AML-193 (cell line): ENCODE measurements at places on chromosomes 16 and 17.

- no peak for DNase-seq
Measured at GRCh38 chr16:2275476-2276367, 7.8 kb upstream of the RNPS1 start.

- no peak for DNase-seq
Measured at GRCh38 chr16:12629271-12629670, 174.4 kb downstream of the CPPED1 start.

GRCh38 chr17:17411692-17412091 lies 65.1 kb upstream of the MED9 start:
- DNase-seq, result no peak

GRCh38 chr16:29808219-29808900 lies 2.0 kb downstream of the MAZ start:
- no peak for DNase-seq

DNA sequence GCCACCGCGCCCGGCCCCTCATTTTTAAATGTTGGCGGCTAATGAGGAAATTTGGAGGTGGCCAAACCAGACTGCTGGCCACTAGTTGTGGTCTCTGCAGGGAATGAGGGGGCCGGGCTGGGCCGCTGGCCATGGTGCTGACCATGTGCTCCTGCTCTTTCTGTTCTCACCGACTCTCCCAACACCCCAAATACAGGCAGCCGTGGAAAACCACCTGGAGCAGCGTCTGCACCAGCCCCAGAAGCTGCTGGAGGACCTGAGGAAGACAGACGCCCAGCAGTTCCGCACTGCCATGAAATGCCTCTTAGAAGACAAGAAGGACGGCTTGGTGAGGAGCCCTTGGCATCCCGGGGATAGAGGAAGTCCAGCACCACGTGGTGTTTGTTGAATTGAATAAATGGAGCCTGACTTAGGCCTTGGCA lies 21.3 kb downstream of the OTOA start:
- DNase-seq, result no peak

DNA sequence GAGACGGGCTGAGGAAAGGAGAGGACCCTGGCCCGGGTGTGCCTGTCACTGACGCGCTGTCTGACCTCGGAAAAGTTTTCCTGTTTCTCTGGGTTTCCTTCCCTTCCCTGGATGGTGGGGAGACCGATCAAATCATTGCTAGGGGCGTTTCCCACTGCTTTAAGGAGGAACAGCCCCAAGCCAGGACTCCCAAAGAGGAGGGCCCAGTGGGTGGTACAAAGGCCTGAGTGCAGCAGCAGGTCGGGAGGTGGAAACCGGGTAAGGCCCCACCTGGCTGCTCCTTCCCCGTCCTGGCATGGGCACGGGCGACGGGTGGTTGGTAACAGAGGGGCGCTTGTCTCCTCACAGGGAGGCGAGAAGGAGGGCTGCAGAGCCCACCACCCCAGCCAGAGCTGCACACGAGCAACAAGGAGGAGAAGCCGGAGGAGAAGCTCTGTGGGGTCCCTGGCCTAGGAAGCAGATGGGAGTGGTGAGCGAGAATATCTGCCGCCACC lies 2.2 kb downstream of the SRL start:
- DNase-seq, result no peak

GRCh38 chr17:51442088-51442865 lies 181.9 kb downstream of the UTP18 start:
- DNase-seq, result no peak

DNA sequence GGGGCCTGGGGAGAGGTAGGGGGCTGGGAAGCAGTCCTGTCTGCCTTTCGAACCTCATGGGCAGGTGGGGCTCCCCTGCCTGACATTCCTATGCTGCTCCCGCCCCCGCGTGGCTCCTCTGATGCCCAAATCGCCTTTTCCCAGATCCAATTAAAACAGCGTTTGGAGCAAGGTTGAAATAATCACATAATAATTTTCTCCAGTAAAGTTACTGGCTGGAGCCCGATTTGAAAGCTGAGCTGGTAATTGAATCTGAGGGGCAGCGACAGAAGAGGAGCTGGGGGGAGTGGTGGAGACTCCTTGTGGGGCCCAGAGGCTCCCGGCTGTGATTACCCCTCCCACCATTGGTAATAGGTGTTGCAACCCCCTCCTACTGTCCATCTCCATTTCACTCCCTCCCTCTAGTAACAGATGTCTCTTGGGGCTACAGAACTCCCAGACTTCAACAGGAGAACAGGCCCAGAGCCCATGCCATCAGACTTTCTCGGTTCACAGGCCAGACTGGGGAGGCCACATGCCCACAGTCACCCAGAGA lies 38.9 kb upstream of the C1QL1 start:
- DNase-seq, result no peak

- DNase-seq, result no peak
Measured at GRCh38 chr16:67157892-67158635, 1.6 kb downstream of the TRADD start.

- no peak for DNase-seq
Measured at GRCh38 chr17:68694791-68695485, 93.8 kb upstream of the FAM20A start.

DNA sequence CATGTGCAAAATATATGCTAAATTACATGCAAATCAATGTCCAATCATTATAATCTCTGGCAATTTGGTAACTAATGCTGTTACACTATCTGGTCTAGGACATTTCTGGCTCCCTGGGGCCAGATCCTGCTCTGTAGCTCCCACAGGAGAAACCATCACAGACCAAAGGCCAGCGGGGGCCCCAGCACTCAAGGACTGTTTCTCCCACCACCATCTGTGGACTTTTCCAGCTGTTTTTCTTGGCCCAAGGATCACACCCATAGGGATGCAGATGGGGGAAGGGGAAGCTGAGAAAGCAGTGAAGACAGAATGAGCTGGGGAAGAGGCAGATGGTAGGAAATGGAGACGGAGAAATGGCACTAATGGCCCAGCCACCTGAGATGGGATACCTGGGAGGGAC lies at the start of gene HIGD1B:
TSS of gene HIGD1B (plus strand) at position 298 of the 400 bp plus-strand sequence. CDS start 270 bp downstream, outside the sequence.
- DNase-seq, result no peak

DNA sequence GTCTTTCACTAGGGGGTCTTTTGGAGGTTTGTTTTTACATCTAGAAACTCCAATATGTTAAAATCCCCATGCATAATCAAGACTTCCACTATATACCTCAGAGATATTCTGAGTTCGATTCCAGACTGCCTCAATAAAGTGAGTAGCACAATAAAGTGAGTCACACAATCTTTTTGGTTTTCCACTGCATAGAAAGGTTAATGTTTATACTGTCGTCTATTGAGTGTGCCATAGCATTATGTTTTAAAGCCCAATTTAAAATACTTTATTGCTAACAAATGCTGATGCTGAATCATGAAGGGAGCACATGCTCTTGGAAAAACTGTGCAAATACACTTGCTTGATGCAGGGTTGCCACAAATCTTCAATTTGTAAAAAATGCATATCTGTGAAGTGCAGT lies 227.5 kb upstream of the ZFHX3 start:
- DNase-seq, result no peak

DNA sequence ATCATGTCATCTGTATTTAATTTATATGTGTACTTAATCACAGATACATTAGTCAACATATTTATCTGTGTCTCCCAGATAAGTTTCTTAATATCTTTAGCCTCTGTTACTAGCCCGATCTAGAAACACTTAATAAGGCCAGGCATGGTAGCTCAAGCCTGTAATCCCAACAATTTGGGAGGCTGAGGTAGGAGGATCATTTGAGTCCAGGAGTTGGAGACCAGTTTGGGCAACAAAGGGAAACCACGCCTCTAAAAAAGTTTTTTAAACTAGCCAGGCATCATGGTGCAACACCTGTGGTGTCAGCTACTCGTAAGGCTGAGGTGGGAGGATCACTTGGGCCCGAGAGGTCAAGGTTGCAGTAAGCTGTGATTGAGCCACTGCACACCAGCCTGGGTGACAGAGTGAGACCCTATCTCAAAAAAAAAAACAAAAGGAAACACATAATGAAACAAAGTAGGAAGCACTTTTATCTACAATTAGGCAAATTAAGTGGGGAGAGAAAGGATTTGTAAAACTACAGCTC lies 9.4 kb downstream of the SKA2 start:
- no peak for DNase-seq
